ENCODE measurements at places on chromosomes 2 and 18.

- DNase-seq, result no peak
Measured at GRCh38 chr18:68314403-68314802, 400.5 kb downstream of the TMX3 start.

GRCh38 chr2:229930656-229931055 is 8.4 kb downstream of the FBXO36 start:
- DNase-seq, result no peak

GRCh38 chr2:101751875-101752619 is 54.5 kb downstream of the MAP4K4 start:
- no peak for DNase-seq

GRCh38 chr2:2941205-2941604 is 436.4 kb downstream of the EIPR1 start:
- no peak for DNase-seq

DNA sequence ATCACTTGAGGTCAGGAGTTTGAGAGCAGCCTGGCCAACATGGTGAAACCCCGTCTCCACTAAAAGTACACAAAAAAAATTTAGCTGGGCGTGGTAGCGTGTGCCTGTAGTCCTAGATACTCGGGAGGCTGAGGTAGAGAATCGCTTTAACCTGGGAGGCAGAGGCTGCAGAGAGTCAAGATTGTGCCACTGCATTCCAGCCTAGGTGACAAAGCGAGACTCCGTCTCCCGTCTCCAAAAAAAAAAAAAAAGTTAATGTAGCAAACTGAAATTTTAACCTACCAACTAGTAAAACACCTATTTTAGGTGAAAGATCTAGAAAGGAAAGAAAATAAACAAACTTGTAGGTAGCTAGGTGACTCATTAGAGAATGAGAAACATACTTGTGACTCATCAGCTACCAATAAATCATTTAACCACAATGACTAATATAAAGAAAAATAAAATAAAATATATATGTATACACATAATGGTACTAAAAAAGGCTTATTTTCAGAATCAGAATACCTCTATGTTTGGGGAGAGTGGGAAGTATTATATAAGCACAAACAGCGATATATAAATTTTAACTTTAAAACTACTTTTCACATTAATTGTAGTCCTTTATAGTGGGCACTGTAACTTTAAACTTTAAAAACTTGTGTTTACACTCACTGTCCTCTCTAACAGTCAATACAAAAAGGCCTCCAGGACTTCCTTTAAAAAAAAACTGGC is 36.6 kb downstream of the DARS1 start:
- DNase-seq, result no peak

DNA sequence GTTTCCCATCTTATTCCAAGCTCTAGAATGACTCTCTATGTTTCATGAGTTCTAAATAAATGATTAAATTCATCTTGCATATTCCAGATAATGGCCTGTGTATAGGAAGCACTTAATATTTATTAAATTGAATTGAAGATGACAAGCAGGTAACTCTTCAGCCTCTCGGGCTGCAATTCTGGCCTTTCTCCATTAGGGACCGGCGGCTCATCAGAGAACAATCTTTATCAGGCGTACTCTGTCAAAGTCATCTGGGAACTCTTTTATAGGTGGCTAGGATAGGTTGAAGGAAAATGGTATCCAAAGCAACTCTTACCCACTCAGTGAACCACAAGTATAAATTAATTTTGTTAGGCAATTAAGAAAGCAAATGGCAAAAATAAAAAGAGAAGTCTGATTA is 308.5 kb downstream of the NOL4 start:
- no peak for DNase-seq

DNA sequence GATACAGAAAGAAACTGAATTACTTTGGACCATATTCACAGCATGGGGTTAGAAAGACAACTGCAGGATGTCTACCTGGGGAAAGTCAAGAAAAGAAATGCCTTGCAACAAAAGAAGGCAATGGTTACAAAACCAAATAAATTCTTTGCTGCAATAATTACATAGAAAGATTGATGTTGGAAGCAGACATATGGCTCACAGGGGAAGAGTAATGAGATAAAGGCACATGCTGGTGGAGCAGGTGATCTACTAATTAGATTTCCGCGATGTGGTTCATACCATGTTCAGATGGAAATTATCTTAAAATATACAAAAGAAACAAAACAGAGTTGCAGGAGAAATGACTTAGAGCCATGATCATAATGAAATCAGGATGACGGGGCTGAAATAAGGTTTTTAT is 718.8 kb upstream of the PKDCC start:
- no peak for DNase-seq

GRCh38 chr2:113848758-113849415 is 41.0 kb upstream of the ACTR3 start:
- DNase-seq, result no peak

GRCh38 chr2:222105046-222105445 is 193.8 kb downstream of the PAX3 start:
- DNase-seq, result no peak

DNA sequence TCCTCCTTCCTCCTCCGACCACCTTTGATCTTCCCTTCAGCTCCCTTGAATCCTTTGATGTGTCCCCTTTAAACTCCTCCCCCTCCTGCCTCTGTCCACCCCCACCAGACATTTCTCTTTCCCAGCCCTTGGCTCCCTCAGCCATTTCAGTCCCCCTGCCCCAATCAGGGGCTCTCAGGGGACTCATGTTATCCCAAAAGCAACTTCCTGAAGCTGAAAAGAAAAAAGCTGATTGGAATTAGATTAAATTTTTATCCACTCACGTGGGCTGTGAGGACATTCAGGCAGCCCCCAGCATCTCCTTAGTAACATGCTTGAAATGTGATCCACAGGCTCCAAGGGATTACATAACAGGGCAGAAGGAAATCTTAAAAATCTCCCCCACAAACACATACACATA is 81.3 kb downstream of the NEURL3 start:
- no peak for DNase-seq

- DNase-seq, result no peak
Measured at GRCh38 chr2:165958313-165958960, 4.9 kb upstream of the TTC21B start.

DNA sequence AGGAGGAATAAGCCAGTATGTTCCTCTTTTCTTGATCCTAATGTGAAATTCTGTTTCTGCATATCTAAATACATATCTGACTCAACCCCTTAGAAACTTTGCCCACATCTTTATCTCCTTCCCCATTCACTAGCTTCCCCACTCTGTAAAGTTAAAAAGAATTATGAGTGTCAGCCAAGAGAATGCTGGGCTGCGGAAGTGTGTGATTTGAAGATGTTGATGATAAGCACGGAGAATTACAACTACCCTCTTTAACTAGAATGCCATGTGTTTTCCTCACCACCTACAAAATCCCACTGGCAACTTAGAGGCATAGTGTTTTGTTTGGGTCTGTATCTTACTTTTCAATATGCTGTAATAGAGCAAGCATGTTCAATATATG is 490.4 kb upstream of the FANCL start:
- DNase-seq, result no peak
